ENCODE measurements at places on chromosomes 16 and 17.

GRCh38 chr16:7268182-7268581, 64.5 kb upstream of the RBFOX1 start:
- peak; percentile 30 for DNase-seq

DNA sequence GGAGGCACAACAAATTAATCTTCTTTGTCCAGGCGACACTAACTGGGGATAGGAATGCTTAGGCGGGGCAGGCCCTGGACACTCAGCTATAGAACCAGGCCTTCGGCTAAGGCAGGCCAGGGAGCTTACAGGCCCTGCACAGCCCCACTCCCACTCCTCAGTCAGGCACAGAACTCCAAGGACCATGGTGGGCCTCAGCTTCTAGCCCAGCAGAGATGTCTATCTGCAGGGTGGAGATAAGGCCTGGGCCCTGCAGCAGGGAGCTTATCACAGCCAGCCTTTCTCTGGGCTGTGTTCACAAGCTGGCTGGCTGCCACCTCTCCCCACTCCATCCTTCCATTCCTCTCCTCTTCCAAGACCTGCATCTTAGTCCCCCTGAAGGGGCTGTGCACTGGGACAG, 68.1 kb downstream of the TMEM132E start:
- DNase-seq = no peak

- DNase-seq = no peak
These were observed 2.0 kb upstream of the NAE1 start for GRCh38 chr16:66832661-66833305.

DNA sequence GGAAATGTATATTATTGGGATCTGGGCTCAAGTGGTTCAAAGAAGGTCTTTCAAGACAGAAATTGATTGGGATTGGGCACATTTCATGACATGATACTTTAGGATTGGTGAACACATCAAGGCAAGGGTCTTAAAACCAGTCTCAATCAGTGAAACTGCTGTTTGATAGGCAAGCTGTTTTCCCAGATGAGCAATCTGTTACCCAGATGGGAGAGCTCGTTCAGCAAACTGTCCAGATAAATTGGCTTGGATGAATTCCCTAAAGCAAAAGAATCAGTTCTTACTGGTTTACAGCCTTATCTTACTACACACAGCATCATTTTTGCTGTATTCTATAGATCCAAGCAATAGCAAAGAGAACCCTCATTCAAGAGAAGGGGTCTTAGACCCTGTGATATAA, 31.0 kb upstream of the CNEP1R1 start:
- no peak for DNase-seq

- DNase-seq = no peak
These were observed 2.9 kb downstream of the BECN1 start for GRCh38 chr17:42821176-42821575.

DNA sequence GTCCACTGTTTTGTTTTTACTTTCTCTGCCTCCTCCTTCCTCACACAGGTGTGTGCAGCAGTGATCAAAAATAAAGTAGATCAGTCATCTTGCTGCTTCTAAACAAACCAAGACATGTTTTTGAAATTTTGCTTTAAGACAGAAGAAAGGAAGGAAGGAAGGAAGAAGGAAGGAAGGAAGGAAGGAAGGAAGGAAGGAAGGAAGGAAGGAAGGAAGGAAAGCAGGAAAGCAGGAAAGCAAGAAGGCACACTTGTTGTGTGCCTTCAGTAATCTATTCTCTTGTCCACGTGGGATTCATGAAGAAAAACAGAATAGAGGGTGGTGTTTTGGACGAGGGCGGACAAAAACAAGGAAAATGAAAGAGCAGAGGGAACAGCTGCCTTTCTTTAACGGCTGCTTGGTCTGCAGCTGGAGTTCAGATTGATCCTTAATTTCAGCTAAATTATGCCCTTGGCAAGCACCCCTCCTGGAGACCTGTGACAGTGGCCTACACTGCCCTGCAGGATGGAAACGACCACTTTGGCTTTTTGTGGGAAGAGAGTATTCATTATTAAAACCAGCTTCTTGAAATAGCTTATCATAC, 188.5 kb upstream of the IRX3 start:
- no peak for DNase-seq

- DNase-seq = peak; percentile 46
These were observed 38.9 kb downstream of the COX4I1 start for GRCh38 chr16:85838381-85838780.

DNA sequence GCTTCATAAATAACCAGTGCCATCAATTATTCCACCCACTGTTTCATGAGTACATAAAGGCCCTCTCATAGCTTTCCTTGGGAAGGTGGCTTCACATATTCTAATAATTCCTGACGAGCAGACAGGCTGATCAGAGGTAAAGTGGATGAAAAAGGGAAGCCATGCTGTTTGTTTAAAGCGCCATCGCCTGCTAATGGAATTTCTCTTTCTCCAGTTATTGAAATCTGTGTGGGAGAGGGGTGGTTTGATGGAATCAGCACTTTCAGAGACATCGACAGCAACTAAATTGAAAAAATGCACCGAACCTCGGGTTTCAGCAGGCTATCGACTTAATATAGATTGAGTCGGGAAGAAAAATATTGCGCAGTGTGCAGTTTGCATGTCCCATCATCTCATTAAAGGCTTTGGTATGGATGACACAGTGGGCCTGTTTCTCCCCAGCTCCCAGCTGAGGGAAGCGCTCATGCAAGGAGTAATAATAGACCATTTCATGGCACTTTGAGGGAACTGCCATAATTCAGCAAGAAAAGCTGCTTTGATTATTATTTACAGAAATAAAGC, 472.1 kb downstream of the RBFOX1 start:
- DNase-seq = no peak

- DNase-seq = peak; percentile 35
These were observed 13.7 kb downstream of the ALOX12B start for GRCh38 chr17:8073627-8074484.

DNA sequence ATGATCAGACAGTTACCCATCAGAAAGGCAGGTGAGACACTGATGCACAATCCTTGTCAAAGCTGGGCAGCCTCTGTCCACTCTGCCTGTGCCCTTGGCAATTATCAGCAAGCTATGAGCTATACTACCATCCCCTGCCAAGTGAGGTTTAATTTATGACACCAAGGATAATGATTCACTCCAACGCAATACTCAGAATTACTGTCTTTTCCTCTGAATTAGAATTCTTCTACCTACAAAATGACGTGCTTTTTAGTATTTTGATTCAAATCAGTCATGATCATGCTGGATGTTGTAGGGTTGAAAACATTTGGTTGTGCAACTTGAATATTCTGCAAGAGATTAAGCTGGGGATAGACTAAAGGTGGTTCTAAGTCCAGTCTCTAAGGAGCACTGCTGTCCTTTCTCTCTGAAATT, 116.8 kb upstream of the SOX9 start:
- no peak for DNase-seq

DNA sequence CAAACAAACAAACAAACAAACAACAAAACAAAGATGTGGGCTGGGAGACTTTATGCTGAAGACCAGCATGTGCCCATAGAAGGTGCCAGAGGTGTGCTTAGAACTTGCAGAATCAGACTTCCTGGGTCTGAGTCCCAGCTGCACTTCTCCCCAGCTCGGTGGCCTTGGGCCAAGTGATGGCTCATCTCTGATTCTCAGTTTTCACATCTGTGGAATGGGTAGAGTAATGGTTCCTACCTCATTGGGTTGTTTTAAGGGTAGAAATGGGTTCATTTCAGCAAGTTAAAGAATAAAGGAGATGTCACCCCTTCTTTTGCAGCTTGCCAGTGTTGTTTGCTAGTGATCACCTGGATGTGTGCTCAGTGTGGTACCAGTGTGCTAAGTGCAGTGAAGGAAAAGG, 10.7 kb downstream of the NKD1 start:
- no peak for DNase-seq

GRCh38 chr17:75468779-75469373, 12.4 kb downstream of the TMEM94 start:
- no peak for DNase-seq

DNA sequence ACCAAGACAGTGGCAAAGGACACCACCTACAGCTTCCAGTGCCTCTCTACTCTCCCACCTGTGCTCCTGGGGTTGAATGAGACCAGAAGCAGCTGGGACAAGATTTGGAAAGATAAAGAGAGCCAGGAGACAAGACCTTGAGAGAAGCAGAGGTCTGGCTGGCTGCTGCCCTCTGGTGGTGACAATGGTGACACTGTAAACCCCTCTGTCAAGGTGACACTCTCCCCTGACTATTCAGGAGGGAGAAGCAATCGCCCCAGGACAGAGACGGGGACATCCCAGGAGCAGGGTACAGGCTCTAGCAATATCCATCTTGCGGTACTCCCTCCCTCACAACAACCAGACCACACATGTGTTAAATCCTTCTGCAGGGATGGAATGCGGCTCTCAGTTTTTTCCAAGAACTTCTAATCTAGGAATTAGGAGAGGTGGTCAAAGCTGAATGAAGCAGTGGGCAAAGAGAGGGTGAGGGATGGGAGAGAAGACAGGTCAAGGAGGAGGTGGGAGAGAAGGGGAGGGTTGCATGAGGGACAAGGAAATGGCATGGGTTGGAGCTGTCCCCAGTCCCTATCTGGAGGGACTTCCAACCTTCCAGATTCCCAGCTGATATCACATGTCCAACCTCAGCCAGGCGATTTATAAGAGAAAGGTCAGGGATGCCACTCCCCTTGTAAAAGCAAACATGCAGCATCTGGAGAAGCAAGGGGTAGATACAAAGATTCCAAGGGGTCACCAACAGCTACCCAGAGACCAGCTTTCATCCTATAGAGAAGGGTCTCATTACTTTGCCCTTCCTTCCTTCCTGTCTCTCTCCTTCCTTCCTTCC, 2.9 kb downstream of the PHOSPHO1 start:
- DNase-seq = peak; percentile 38

DNA sequence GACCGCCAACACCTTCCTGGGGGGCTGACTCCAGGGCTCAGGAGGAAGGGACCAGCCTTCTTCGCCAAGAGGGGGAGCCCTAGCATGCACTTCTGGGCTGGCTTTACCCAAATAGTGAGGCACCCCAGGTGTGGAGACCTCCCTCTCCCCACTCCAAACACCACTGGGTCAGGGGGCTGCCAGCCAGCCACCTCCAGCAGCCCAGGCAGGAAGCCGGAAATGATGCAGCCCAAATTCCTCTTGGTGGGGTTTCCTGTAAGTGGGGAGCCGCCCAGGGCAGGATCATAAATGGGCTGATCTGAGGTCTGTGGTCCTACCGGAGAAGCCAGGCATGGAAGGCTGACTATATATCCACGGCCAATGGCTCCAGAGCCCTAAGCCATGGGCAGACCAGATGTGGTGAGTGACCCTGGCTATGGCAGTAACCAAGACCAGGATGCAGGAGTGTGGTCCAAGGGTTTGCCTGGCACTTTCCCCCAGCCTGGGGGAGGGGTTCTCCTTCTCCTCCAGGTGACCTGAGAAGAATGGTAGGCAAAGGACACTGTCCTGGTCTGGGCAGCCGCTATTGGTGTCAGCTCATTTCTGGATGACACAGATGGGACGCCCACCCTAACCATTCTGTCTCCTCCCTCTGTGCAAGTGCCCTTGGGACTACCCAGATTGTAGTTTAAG, 4.2 kb downstream of the GIT1 start:
- DNase-seq = no peak

- DNase-seq = peak; percentile 37
These were observed 95.7 kb downstream of the ABCC6 start for GRCh38 chr16:16127469-16128116.

GRCh38 chr17:10125531-10126275, 72.7 kb downstream of the GAS7 start:
- no peak for DNase-seq

DNA sequence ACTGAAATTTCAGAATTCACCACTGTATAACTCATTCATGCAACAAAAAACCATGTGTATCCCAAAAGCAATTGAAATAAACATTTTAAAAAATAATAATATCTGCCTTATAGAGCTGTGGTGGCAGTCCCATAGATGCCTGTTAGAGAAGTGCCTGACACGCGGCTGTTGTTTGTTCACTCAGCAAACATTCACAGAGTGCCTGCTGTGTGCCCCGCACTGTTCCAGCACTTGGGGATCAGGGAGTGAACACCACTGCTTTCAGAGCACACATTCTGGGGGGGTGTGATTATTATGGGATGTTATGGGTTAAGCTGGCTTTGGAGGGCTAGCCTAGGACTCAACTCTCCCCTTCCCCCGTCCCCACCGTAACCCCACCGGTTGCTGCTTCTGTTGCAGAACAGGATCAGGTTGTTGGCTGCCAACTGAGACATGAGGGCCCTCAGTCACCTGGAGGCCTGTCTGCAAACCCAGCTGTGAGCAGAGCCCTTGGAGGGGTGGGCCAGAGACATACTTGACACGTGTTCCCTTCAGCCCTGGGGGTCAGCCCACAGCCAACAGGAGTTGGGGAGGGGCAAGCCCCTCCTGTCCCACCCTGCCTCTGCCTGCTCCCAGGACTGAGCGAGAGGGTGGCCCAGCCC, 103.3 kb upstream of the CIBAR2 start:
- no peak for DNase-seq

- DNase-seq = no peak
These were observed 44.6 kb upstream of the MAF start for GRCh38 chr16:79644971-79645667.

GRCh38 chr16:10897134-10897533, 20.1 kb downstream of the CIITA start:
- no peak for DNase-seq

GRCh38 chr16:46650254-46650623, 29.1 kb upstream of the SHCBP1 start:
- DNase-seq = no peak

- no peak for DNase-seq
These were observed at the start of gene ACE for GRCh38 chr17:63476854-63477479. Gene ACE (plus strand): TSS chr17:63477061. CDS start chr17:63477095, 34 bp downstream.

- DNase-seq = no peak
These were observed 44.1 kb downstream of the SLC7A5 start for GRCh38 chr16:87824991-87825841.

DNA sequence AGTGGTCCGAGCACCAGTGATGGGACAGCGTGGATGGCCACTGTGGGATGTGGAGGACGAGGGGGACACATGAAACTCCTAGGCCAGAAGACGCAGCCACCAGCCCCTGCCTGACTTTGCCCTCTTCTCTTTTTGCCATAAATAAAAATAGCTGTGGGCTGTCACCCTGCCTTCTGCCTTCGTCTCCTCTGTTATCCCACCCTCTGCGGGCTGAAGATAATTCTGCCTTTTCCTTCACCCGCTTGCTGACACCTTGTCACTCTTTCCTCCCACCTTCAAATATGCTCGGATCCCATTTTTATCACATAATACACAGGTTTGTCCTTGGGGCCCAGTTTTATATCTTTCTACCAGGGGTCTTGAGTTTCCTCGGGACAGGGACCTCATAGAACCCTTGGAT, 87.6 kb upstream of the CIBAR2 start:
- no peak for DNase-seq

GRCh38 chr16:4019371-4019791, 96.9 kb downstream of the ADCY9 start:
- DNase-seq = peak; percentile 10
